ENCODE measurements at places on chromosomes 5 and 9.

DNA sequence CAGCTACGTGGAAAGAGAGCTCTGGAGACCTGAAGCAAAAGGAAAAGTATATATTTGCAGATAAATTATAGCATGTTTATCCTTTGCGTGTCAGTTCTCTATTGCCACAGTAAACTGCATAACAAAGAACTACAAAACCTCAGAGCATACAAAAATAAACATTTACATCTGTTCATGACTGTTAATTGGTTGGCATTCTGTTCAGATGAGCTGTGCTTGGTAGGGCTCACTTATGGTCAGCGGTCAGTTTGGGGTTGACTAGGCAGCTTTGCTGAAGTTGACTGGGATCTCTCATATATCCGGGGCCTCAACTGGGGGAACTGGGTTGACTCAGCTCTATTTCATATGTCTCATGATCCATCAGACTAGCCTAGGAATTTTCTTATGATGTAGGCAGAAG is 257.7 kb downstream of the TLE1 start:
- no peak for DNase-seq

- no peak for DNase-seq
Measured at GRCh38 chr5:144960296-144960695, 789.6 kb downstream of the KCTD16 start.

- DNase-seq: no peak
Measured at GRCh38 chr5:169571355-169571754, 12.2 kb upstream of the SPDL1 start.

DNA sequence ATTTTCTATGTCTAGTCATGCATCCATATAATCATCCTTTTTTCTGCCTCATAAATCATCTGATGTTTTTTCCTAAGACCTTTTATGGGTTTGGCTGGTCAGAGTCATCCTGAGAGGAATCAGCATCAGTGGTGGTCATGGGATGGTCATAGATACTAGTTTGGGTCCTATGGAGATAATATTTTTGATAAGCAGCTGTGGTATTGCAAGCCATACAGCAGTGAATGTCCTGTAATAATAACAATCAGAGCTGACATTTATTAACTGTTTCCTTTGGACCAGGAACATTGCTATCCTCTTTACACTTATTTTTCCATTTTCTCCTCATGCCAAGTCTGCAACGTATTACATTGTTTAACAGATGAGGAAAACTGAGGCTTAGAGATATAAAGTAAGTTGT is 83.1 kb downstream of the TEX10 start:
- no peak for DNase-seq

DNA sequence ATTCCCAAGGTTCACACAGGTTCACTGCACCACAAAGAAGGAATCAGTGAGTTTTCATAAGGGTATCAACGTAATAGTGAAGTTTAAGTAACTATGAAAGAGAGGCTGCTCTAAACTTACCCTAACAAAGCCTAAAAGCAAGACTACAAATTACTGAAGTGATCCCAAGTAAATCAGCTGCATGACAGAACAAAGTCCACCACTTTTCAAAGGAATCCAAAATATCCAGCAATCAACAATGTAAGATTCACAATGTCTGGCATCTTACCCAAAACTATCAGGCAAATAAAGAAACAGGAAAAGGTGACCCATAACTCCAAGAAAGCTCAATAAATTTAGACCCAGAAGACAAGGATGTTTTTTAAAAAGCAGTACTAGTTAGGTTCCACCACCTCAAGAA is 70.1 kb downstream of the GNAQ start:
- no peak for DNase-seq

DNA sequence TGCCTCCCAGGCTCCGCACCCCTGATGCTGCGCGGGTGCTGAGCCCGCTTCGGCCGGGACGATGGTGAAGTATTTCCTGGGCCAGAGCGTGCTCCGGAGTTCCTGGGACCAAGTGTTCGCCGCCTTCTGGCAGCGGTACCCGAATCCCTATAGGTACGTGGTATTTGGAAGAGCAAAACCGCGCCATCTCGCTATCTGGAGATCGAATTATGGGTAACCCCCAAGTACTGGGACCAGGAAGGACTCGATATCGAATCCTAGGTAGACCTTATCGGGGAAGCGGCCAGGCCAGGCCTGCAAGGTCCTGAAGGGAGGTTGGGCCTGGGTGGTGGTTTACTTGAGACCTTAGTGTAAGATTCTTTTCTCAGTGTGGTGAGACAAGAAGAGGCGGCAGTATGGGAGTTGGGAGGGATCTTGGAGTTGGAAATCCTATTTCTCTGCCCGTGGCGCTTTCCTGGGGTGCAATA is 359 bp downstream of the PRELID1 start:
- no peak for DNase-seq

DNA sequence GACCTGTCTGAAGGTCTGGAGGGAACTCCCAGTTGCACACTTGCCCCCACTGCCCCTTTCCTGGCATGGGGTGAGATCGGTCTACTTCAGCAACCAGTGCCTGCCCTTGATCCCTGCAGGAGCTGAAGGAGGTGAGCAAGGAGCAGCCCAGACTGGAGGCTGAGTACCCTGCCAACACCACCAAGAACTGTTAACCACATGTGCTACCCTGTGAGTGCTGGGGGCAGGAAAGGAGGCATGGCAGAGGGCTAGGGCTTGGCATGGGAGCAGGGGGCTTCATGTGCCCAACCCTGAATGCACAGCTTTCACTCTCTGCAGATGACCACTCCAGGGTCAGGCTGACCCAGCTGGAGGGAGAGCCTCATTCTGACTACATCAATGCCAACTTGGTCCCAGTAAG is 17.3 kb upstream of the SPTLC1 start:
- DNase-seq: no peak

GRCh38 chr9:134434894-134435506 is 108.7 kb downstream of the RXRA start:
- peak; percentile 1 for DNase-seq
